ENCODE measurements at places on chromosomes 11 and 22.

DNA sequence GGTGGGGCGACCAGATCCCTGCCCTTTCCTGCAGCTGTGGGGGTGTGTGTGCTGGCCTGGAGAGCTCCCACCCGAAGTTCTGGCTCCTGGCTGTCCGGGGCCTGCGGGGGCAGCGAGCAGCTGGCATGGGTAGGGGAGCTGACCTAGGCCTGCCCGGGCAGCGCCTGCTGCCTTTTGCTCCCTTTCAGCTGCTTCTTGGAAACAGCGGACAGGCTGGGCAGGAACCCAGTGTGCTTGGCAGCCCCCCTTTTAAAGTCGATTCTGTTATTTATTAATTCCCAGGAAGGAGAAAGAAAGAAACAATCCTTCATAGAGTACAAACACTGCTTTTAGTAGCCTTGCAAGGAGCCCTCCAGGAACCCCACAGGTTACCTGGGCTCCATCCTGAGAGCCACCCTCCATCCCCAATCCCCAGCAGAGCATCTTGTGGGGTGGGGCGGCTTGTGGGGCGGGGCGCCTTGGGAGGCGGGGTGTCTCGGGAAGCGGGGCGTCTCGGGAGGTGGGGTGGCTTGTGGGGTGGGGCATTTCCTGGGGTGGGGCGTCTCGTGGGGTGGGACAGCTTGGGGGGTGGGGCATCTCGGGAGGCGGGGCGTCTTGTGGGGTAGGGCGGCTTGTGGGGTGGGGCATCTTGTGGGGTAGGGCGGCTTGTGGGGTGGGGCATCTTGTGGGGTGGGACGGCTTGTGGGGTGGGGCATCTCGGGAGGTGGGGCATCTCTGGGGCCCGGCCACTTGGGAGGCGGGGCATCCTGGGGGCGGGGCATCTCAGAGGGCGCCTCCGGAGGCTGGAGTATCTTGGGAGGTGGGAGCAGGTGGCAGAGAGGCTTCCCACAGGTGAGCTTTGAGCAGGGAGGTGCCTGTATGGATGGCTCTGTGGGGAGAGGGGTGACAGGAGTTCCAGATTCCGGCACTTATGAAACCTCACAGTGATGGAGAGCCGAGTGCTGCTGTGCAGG, 7.0 kb downstream of the CD81 start:
- no peak for DNase-seq

GRCh38 chr11:45616802-45617549, 48.4 kb downstream of the CHST1 start:
- no peak for DNase-seq

DNA sequence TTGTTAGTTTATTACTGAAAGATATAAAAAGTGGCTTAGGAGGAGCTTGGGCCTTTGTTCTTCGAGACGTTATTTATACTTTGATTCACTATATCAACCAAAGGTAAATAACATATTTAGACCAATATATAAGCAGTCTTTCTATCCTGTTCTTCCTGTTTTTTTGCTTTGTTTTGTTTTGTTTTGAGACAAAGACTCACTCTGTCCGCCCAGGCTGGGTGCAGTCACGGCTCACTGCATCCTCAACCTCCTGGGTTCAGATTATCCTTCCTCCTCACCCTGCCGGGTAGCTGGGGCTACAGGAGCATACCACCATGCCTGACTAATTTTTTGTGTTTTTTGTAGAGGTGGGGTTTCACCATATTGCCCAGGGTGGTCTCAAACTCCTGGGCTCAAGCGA, 66.8 kb downstream of the ATM start:
- DNase-seq: no peak

GRCh38 chr11:1668911-1669473, 28.0 kb upstream of the KRTAP5-6 start:
- no peak for DNase-seq

DNA sequence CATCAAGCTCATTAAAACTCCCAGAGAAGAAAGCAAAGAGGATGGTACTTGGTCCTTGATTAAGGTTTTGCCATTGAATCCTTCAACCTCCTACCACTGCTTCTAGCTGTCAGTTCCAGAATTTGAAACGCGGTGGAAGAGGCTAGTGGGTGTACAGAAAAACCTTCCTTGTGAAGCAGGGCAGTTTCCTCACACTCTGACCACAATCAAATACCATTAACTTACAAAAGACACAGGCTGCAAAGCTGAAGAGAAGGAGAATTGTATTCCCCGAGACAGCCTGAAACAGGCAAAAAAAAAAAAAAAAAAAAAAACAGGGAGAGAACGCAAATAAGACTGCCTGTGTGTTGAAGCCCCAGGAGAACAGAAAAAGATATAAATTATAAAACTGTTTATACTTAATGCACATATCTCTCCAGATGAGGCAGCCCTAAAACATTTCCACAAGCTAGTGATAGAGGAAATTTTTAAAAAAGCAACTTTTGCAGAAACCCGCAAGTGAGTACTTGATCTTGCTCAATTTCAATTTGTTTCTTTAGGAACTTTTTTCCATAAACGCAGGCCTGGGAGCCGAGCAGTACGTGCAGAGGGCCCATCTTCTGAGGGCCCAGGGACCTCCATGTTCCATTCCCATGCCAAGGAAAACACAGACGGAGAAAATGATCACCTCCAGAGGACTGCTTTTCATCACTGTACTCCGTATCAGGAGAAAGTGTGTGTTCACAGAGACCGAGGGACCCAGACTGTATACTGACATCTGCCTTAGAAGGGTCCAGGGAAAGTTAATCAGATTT, 218.7 kb upstream of the BLID start:
- no peak for DNase-seq

- peak; percentile 2 for DNase-seq
Measured at GRCh38 chr22:28346308-28346707, 333.3 kb downstream of the TTC28 start.

DNA sequence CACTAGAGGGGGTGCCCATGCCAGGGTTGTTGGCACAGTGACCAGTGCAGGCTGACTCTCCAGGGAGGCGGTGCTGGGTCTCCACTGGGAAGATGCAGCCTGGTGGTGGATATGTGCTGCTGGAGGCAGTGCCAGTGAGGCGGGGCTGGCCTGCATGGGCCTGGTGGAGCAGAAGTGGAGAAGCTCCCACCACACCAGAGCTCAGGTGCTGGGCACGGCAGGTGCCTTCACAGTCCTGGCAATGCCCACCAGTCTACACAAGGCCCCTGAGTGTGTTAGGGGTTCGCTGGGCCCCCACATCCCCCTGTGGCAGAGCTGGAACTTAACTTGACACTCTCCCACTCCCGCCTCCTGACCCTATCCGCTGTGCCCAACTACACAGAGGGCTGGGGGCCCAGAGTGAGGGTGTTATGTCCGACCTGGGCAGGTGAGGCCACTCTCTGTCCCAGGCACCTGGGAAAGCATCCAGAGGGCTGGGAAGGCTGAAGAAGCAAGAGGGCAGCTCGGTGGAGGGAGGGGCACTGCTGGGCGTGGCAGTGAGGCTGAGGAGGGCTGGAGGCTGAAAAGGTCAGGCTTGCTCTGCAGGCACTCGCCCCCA, 102.4 kb upstream of the B3GAT1 start:
- DNase-seq: no peak

- DNase-seq: no peak
Measured at GRCh38 chr11:41982975-41983374, 523.5 kb upstream of the LRRC4C start.

- no peak for DNase-seq
Measured at GRCh38 chr22:24564376-24565058, 8.7 kb downstream of the SNRPD3 start.

GRCh38 chr11:101862391-101863233, 52.2 kb upstream of the CEP126 start:
- no peak for DNase-seq

DNA sequence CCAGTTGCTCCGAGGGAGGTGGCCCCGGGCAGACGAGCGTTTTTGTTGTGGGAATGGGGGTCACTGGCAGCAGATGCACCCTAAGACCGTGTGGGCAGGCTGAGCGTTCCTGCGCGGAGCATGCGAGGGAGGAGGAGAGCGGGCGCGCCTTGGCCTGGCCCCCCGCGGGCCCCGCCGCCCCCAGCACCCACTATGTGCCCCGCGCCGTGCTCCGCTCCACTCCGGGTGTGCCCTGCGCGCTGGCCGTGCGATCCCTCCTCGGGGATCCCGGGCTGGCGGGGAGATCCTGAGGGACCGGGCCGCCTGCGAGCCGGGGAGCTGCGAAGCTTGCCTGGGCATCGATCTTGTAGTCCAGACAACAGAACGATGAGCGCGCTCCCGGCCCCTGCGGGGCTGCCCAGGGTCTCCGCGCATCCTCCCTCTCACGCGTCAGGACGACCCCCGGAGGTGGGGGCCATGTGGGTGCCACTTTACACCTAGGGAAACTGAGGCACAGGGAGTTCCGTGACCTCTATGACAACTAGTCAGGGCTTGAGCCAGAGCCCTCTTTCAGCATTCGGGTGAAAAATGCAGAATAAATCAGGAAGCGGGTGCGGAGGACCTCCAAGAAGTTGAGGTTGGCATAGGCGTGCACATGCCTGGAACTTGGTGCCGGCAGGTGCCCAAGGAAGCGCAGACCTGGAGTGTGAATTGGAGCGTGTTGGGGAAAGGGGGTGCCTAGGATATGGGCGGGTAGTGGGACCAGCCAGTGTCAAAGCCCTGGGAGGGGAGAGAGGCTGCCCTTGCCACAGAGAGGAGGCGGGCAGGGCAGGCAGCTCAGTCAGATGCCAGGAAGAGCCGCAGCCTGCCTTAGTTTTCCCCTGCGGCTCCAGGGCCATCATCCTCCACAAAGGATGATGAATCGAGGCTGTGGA, 1.3 kb upstream of the KMT5B start:
- peak; percentile 20 for DNase-seq

DNA sequence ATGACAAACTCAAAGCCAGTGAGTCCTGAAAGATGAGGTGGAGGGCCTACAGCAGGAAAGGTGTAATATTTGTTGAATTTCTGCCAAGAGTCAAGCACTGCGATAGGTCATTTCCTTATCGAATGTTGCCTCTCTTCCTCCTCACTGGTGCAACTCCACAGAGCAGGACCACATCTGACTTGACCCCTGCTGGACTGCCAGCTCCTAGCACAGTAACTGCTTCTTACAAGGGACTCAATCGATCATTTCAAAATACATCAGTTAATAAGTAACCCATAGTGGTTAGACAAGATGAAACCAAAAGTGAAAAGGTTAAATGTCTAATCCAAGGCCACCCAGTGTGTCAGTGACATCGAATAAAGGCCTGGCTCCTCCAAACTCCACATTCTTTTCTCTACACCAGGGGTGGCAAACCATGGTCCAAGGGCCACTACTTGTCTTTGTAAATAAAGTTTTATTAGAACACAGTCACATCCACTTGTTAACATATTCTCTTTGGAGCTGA, 98.5 kb upstream of the CSNK2A3 start:
- no peak for DNase-seq

DNA sequence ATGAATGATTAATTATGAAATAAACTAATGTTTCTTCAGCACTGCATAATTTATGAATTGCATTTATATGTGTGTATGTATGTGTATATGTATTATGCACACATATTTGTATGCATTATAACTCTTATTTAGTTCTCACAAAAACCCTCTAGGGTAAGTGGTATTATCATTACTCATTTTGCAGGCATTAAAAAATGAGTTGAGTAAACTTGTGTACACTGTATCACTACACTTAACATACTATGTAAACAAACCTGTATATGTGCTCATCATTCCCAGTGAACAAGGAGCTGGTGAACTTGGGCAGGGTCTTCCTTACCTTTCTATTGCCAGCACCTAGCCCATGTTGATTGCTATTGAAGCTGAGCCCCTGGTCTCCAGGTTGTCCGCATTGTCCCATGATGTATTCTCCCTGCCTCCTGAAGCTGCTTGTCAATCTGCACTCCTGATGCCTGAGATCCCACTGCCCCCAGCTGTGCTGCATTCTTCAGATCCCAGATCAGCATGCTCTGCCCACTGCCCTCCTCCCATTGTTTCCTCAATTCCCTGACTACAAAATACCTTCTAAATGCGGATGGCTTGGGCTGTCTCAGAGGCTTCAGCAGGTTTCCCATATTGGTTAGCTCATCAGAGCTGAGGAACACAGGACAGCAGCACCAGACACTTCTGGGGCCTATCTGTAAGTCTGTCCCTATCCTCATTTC, 267.9 kb upstream of the SESN3 start:
- no peak for DNase-seq

- no peak for DNase-seq
Measured at GRCh38 chr11:76699451-76700091, 29.0 kb upstream of the LRRC32 start.

DNA sequence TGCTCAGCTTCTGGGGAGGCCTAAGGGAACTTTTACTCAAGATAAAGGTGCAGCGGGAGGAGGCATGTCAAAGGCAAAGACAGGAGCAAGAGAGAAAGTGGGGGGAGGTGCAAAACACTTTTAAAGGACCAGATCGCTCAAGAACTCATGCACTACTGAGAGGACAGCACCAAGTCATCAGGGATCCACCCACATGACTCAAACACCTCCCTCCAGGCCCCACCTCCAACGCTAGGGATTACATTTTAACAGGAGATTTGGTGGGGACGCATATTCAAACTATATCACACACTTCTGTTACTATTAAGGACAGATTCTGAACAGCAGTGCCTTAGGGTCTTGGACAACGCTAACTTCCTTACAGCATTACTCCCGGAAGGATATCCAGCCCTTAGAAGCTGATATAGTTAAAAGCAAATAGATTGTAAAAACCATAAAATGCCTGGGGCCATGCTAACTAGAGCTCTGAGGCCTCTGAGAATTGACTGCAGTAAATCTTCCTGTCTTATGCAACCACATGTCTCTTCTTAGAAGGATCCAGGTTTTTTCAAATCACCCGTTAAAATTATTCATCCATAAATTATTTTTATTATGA, 16.7 kb upstream of the ZC3H12C start:
- no peak for DNase-seq

DNA sequence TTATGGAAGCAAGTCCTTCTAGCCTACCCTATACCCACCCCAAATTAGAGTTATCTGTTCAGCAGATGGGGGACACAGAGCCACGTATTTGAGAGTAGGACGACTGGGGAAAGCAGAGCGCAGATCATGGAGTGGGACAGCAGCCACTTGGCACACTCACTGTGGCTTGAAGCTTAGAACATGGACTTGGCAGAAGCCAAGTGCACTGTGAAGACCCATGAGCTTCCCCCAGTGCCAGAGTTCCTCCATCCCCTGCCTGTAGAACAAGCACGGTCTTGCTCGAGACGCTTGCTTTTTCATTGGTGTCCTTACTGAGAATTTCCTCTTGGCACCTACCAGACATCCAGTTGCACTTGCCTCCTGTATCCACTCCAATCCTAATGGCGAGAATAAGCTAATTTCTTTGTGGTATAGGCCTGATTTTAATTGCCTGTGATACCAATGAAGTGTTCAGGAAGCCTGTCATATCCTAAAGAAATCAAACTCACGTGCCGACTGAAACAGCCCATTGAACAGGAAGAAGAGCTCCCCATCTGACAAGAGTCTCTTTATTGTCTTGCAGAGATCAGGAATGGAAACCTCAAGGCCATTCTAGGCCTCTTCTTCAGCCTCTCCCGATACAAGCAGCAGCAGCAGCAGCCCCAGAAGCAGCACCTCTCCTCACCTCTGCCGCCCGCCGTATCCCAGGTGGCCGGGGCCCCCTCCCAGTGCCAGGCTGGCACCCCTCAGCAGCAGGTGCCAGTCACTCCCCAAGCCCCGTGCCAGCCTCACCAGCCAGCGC, 166.9 kb downstream of the NAV2 start:
- DNase-seq: peak; percentile 82

Data from cerebellum (tissue), 4 donors.